ENCODE measurements at places on chromosomes 6 and 20.

GRCh38 chr6:22647719-22648118 is 78.4 kb downstream of the HDGFL1 start:
- no peak for DNase-seq

- DNase-seq: no peak
Measured at GRCh38 chr6:8402546-8402945, 32.8 kb downstream of the SLC35B3 start.

DNA sequence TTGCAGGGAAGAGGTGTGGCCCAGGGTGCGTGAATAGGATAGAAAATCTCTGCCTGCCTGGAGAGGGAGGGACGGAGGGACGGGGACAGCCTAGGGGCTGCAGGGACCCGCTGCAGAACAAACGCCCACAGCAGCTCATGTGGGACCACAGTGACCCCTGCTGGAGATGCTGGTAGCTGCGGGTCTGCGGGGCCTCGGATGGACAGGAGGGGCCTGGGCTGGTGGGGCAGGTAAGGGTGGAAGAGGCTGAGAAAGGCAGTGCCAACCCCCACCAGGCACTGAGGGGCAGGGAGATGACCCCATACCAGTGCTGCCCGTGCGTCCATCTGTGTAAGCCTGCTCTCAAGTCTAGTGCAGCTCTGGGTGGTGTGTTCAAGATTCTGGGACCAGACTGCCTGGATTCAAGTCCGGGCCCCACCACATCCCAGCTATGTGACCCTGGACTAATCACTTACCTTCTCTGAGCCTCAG is 39.4 kb downstream of the KIAA1755 start:
- peak; percentile 56 for DNase-seq

DNA sequence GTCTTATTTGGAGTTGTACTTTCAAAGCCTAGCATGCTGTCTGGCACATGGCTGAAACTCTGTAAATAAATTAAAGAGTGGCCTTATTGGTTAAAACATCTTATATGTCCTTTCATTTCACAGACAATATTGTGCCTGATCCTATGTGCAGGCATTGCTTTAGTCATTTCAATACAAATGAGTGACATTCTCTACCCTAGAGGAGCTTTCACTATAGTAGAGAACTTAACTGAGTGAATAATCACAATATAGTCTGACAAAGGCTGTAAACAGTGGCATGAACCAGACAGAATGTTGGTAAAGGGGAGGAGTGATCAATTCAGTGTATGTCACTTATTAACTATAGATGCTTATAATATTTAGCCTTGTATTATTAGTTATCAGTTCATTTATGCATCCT is 481.8 kb downstream of the TFAP2B start:
- no peak for DNase-seq

DNA sequence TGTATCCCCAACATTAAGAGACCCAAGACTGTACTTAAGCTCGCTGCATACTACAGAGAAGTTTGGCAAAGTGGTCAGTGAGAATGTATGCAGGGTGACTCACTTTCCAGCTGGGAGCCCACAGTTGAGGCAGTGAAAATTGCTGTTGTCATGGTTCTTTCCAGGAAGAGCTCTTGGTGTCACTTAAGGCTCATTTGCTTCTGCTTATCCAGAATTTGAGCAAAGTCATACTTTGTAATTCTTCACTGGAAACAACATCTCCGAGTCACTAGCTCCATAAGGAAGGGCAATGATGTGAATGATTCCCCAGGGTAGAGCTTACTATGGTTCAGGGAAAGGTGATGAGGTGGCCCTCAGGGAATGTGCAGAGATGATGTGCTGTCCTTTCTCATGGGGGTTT is 65.4 kb upstream of the FBXL4 start:
- no peak for DNase-seq

- no peak for DNase-seq
Measured at GRCh38 chr6:160039441-160039840, 70.6 kb downstream of the IGF2R start.

GRCh38 chr6:67683960-67684359 is 951.1 kb upstream of the ADGRB3 start:
- no peak for DNase-seq

DNA sequence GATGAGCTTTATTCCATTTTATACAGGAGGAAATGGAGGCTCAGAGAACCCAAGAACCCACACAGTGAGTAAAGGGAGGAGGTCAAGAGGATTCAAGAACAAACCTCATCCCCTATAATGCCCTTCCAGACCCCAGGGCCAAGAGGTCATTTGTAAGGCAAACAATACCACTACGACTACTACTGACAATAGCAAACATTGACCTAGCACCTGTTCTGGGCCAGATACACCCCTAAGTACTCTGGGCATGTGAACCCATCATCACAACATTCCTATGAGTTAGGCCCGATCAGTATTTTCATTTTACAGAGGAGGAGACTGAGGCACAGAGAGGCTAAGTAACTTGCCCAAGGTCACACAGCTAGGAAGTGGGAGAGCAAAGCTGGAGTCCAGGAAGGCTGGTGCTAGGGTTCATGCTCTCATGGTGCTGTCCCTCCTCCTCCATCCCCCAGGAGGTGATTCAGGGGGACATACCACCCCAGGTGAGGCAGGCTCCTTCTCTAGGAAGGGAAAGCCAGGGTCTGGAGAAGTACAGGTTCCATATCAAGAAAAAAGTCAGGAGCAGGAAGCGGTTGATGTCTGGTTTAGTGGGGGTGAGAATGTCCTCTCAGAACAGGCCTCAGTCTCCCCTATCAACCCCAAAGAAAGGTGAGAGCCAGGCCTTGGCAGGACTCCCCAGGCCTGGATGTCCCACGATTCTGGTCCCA is 13.7 kb downstream of the SLC13A3 start:
- no peak for DNase-seq
